Activated CD8-positive, alpha-beta memory T cell treated with anti-CD3 and anti-CD28 coated beads for 1 hour (primary cell): ENCODE measurements at places on chromosomes 7 and 10.

DNA sequence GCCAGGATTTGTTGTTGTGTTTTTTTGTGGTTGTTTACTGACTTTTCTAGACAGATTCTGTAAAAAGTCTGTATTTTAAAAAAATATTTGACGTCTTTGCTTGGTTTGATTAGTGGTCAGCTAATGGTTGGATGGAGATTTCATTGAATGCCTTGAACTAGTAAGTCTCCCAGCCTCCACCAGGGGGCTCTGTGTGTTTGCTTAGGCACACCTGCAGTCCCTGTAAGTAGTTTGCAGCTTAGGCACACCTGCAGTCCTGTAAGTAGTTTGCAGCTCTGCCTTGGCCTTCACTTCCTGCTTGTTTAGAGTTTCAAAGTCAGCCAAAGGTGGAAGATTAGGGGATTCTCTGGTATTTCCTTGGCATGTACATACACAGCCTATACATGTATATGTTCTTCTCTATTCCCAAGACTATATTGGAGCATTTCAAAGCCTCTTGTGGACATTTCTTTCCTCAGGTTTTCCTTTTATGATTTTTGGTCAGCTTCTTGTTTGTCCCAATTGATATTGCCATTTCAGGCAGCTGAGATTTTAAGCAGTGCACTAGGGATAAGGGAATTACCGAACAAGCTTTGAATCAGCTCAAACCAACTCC is 101.6 kb downstream of the CCSER2 start:
- peak; percentile 33 for DNase-seq

DNA sequence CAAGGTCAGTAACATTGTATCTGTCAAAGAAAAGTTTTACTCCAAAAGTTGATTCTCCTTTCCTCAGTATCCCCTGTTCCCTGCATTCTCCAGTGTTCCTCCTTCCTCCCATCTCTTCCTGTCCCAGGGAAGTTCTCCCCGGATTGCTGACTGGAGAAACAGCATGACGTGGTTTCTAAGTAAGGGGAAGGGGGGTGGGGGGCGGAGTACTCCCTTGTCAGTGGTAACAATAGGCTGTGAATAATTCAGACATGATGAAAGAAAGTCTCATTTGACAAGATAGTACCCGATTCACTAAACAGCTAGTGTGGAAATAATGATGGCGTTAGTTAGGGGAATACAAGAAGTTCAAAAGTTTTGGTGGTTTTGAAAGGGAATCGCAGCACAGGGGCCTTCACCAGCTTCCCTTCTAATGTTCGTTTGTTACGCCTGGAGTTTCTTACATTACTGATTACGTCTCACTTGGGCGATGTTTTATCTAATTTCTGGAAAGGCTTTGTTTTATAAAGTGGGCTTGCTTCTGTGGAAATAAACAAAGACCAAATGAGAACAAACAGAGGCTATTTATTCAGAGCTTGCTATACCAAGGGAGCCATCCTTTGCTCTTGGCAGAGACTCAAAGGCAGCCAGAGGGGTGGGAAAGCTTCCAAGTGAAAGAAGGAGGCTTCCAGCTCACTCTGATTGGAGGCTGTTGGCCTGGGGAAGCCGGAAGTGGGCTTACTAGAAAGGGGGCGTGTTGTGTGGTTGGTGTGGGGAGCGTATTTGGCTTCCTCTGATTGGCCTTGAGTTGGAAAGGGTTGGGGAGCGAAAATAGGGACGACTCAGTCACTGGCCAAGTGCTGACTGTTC is 453.7 kb downstream of the SDK1 start:
- no peak for DNase-seq

DNA sequence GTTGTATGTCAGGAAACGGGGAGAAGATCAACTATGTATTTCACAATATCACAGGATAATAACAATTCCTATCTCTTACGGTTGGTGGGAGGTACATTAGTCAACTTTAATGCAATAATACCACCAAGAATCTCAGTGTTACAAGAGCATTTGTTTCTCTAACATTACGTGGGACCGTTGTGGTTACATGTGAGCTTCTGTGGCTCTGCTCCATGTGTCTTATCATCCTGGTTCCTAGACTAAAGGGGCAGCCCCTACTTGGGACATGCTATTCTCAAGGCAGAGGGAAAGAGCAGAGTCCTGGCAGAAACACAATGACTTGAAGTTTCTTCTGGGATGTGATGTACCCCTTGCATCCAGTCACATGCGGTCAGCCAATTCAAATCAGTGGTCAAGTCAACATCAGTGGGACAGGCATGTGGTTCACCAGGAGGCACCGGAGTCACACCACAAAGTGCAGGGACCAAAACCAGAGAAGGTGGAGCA is 2.5 kb upstream of the ZNF22 start:
- no peak for DNase-seq

DNA sequence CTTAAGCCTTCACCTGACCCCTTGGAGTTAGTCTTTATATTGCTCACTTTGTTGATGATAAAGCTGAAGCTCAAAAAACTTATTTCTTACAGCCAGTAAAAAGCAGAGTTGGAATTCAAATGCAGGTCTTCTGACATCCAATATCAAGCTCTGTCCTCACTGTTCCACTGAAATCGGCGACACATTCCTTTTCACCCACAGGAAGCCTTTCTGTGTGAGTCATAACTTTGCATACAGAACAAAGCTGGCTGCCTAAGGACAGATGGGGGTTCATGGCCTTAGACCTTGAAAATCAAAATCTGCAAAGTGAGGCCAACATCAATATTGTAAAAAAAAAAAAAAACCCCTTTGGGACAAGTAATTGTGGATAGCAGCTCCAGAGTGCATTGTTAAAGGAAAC is 21.8 kb upstream of the AKR1B1 start:
- no peak for DNase-seq

DNA sequence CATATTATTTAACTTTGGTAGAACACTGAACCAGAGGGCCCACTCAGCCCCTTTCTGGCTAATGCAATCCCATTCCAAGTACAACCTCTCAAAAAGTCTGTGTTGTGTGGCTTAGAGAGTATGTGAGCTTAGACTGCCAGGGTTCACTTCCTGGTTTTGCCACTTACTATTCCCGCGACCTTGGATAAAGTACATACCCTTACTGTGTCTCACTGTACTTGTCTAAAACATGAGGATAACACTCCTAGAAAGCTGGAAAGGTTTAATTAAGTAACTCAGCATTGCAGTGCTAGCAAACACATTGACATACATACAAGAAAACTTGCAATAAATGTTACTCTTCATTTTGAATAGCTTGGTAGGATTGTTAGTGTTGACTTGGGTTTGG is 215.8 kb downstream of the CHCHD3 start:
- DNase-seq = no peak

GRCh38 chr7:121574109-121574508 is 178.0 kb upstream of the FAM3C start:
- DNase-seq = no peak

DNA sequence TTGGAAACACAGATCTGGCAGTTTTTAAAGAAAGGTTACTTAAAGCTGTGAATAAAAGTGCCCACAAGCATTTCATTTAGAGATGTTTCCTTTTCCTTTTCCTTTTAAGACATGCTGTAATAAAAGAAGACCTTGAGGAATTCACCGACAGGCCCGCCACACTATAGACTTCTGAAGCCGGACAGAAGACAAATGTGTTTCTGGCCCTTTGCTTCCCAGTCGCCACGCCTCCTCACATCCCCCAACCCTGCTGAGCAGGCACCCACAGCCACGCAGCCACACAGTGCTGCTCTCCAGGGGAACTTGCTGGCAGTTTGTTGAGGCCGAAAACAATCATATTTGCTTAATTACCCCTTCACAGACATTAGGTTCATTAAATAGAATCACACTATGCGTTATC is 83.4 kb downstream of the SLC25A13 start:
- no peak for DNase-seq

DNA sequence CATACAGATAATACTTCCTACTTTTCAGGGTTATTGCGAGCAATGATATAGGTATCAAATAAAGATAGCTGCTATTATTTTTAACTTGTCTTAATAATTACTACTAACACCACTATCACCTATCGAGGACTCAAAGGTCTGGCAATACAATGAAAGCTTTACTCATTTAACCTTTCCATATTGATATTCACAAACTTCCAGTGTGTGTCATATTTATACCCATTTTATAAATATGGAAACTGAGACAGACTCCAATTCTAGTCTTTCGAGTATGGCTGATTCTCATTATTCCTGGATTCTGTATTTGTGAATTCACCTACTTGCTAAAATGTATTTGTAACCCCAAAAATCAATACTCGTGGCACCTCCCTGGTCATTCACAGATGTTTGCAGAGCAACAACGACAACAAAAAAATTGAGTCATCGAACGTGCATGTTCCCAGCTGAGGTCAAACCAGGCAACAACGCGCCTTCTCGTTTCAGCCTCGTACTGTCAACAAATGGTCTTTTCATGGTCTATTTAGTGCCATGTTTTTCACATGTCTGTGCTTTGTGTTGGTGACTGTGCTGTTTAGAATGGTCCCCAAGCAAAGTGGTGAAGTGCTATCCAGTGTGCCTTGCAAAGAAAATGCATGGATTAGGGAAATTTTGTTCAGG is 51.7 kb downstream of the SMURF1 start:
- DNase-seq = no peak

GRCh38 chr7:23211589-23211988 is 29.7 kb downstream of the NUP42 start:
- DNase-seq = no peak

- DNase-seq = no peak
Measured at GRCh38 chr7:136969761-136970160, 101.3 kb downstream of the CHRM2 start.

DNA sequence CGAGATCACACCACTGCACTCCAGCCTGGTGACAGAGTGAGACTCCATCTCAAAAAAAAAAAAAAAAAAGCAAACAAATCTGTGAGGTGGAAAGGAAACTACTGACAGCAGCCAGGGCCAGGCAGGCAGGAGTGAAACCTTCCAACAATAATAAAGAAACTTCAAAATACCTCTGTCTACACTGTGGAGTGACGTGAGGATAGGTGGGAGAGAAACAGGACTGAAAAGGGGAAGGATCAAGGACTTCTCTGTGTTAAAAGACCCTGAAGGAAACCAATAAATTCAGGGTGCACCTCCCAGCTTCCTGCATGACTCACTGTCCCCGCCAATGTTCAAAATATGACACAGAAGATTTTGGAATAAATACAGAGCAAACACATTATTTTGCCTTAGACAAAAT is 82.9 kb downstream of the KIAA1549 start:
- no peak for DNase-seq

DNA sequence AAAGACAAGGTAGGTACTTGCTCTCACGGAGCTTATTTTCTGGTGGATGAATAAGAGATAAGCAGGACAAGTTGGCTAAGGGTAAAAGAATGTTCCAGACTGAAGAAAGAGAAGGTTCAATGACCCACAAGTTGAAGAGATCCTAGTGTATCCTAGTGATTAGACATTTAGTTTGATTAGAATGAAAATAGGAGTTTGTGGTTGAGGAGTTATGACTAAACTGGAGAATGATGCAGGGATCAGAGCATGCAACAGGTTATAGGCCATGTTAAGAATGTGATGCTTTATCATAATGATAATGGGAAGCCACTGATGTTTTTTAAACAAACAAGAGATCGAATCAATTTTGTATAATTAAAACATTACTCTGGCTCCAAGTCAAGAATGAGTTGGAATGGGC is 357.2 kb downstream of the HPSE2 start:
- DNase-seq = no peak

GRCh38 chr7:100588438-100588837 is 2.3 kb downstream of the FBXO24 start:
- DNase-seq = no peak
